Vagina (tissue), 2 donors: ENCODE measurements at places on chromosomes 3 and 15. TPM values are rescaled to one million over a fixed set of nuclear protein-coding genes. Genes with fewer than 3 reads are reported as not detected.

DNA sequence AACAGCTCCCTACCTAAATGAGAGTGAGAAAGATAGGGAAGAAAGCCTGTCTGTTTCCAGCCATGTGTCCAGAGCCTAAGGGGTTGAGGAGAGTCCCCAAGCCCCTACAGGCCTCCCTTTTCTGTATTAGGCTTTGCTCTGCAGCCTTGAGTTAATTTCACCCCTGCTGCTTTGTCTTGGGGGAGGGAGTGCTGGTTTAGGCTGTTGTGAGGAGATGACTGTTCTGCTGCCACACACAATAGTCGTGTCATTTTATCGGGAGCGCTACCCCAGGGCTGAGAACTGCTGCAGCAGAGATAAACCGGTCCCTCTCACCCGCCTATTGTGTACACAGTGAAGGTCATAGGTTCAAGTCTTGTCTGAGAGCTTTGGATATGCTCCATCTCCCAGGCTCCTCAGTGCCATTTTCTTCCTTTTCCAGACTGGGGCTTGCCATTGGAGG lies 1.4 kb downstream of the ZNF609 start:
- DNase-seq: no peak
- no peaks in the 10 kb centered on the region for H3K36me3 ChIP-seq
- peak overlapping the region; percentile 93 for H3K27ac ChIP-seq
- peak overlapping the region; percentile 58 for H3K4me3 ChIP-seq

DNA sequence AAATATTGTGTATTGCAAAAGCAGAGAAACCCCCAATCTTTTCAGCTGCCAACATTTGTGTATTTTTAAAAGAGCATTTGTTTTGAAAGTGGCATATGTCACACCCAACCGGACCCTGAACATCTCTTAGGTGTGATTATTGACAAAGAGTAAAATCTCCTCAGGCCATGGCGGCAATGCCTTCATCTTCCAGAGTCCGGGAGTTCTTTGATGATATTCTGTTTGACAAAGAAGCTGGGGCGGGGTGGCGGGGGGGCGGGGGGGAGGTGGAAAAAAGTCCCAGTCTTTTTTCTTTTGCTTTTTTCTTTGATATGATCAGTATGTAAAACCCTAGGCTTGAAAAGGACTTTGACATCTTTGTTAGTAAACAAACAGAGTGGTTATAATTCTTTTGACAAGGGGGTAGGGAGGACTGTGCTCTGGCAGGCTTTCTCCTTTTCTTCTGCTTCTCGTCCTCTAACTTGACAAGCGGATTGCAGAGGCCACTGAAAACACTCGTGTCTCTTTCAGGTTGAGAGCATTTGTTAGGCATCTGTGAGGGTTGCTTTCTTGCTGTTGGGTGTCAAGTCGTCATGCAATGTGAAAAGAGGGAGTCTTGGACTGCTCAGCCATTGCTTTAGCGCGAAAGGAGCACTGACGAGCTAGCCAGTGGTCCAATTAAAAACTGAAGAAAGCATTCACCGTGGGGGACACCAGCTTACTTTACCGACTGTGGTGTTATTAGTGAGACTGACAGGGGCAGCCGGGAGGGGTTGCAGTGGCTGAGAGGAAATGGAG lies 243.2 kb downstream of the NSUN3 start:
- H3K27ac ChIP-seq: no peak overlapping the region
- no peak overlapping the region for H3K4me3 ChIP-seq
- DNase-seq: no peak

DNA sequence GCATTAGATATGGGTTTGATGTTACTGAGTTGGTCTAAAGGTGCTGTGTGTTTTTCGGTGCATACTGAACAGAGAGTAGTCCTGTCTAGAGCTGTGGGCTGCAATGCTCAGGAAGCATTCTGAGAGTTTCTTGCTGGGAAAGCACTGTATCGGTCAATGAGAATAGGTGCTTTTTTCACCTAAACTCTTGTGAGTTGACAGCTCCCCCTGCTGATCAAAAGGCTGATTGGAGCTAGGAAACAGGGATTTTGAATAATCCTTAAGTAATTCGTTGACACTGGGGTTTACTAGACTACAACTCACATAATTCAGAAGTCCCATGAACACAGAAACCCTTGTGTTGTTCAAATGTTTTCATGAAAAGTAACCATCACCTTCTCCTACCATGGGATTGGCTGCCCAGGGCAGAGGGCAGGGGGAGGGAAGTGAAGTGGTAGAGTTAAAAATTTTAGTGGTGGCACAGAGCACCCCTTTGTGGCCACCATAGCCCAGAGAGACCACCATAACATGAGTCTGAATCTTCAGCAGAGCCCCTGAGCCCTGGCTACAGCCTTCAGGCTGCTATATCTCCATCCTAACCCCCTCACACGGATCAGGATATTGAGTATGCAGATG lies 13.0 kb upstream of the MANF start:
- H3K27ac ChIP-seq: no peak overlapping the region
- H3K4me1 ChIP-seq: no peaks in the 10 kb centered on the region
- no peaks in the 10 kb centered on the region for H3K27me3 ChIP-seq
- no peak for DNase-seq
- H3K36me3 ChIP-seq: no peaks in the 10 kb centered on the region

DNA sequence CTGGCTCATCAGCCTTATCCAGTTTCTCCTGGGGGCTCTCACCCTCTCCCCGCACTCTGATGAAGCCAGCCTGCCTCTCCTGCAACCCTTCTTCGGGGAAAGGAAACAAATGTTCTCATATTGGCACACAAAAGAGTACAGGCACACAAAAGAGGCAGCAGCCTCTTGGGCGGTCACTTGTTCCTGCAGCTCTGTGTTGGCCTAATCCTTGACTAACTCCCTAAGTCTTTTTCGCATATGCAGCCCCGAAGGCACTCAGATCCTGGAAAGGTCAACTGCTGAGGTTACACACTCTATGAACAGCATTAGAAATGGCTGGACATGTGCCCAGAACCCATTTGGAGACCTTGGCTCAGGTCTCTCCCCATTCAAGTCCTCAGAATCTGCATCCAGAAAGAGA lies 7.4 kb upstream of the CAMP start:
- peak overlapping the region; percentile 85 for H3K27ac ChIP-seq
- peak; percentile 93 for DNase-seq
- H3K4me3 ChIP-seq: no peak overlapping the region
- H3K27me3 ChIP-seq: no peaks in the 10 kb centered on the region

GRK7 gene
- 0.98 TPM for total RNA-seq

GRCh38 chr15:63231706-63232105 lies 42.3 kb downstream of the RAB8B start:
- H3K4me3 ChIP-seq: no peak overlapping the region
- H3K27me3 ChIP-seq: no peaks in the 10 kb centered on the region

PIERCE2 gene
- not detected for total RNA-seq

MUC4 gene
- 36.1 TPM for total RNA-seq
